Uterus (tissue), 4 donors: ENCODE measurements at places on chromosomes 13 and 19.

- DNase-seq: no peak
Measured at GRCh38 chr13:19952850-19953249, 5.7 kb upstream of the ZMYM2 start.

DNA sequence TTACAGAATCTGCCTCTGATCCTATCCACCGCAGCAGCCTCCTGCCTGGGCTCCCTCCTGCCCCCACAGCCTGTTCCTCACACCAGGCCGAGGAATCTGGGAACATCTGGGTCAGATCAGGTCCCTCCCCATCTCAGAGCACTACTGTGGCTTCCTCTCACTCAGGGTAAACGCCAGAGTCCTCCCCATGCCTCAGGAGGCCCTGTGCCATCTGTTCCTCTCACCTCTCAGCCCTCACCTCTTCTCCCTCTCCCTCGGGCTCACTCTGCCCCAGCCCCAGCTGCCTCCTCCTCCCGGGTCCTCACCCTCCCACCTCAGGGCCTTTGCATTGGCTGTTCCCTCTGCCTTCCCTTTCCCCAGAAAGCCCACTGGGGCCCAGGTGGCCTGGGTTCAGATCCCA, 18.2 kb downstream of the FCGBP start:
- no peak for DNase-seq

DNA sequence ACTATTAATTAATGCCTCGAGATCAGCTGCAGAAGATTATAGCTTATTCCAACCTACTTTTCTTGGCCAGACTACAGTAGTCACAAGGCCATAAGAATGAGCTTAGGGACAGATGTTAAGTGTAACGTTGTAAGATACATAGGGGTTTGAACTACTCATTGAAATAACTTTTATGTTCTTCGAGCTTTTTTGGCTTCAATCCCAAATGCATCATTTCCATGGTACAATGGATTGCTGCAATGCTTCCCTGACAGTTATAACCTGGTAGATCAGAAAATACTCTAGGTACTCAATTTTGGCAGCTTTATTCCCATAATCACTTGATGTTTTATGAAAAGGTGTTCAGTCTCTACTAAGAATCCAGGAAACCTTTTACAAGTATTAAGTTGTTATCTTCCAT, 2216.7 kb upstream of the PCDH20 start:
- DNase-seq: no peak

GRCh38 chr19:38644719-38645118, 2.7 kb upstream of the ACTN4 start:
- no peak for DNase-seq

- no peak for DNase-seq
Measured at GRCh38 chr19:1010586-1011510, 10.1 kb downstream of the TMEM259 start.

DNA sequence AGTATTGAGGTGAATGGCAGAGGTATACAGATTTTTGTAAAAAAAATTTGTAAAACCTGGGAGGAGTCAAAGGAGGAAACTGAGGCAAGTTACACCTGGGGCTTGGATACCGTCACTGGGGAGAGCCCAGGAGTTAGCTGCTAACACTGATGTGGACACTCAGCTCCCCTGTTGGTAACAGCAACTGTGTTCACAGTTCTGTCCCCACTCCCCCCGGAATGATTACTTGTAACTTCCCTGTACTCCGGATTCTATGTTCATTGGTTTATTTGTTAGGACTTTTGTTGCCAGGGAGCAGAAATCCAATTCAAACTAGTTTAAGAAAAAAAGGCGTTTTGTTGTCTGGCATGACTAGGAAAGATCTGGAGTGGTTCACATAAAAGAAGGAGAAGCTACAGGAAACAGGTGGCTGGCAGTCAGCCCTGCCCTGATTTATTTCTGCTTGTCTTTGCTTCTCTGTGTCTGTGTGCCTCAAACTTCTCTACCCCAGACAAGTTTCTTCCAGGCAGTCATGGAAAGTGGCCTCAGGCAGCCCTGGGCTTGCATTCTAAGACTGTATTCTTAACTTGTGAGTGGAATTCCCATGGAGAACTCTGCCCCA, 2.3 kb upstream of the GPR12 start:
- no peak for DNase-seq

DNA sequence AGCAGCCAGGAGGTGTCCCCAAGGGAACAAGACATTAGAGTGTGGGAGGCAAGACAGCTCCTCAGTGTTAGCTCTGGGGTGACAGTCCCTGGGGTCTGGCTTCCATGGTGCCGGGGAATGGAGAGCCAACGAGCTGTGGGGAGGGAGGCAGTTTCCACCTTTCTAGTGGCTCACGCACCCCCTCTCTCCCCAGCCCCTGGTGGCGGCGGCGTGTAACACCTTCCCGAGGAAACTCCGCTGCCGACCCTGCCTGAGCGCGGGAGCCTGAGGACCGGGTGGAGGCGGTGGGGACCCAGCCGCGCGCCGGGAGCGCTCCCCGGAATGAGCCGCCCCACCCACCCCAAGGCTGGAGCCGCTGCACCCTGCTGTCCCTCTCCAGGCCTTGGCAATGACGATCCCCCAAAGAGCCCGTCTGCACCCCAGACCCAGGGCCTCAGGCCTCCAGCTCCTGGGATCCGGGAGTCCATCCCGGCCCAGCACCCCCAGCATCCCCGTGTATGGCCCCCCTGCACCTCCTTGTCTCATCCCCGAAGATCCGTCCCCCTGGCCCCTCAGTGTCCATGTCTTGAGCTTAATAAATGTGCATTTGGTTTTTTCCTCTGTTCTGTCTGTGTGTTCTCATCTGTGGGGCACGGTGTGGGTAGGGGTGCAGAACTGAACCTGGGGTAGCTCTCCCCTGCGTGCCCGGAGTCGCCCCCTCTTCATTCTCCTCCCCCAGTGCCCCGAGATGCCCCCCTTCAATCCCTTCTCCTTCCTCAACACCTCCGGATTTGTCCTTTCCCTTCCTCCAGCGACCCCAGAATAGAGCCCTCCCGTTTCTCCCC, 622 bp upstream of the FXYD5 start:
- DNase-seq: no peak

DNA sequence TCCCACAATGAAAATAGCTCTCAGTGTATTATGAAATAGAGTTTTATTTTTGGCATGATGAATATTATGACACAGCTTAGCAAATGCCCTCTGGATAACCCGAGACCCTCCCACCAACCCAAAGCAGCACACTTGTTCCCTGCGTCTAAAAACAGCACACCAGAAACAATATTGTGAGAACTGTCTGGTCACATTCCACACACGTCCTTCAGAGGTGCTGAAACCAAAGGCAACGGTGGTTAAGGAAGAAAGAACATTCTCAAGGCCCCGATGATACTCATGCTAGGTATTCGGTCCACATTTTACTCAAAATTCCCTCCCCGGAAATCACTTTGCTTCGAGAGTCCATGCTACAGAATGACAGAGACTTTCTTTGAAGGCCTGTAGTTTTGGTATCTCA, 156.7 kb downstream of the SLC7A1 start:
- no peak for DNase-seq

- DNase-seq: no peak
Measured at GRCh38 chr19:4559569-4559968, at the start of gene SEMA6B. SEMA6B (minus strand) TSS chr19:4559684; CDS start chr19:4558457, 1,227 bp downstream.

DNA sequence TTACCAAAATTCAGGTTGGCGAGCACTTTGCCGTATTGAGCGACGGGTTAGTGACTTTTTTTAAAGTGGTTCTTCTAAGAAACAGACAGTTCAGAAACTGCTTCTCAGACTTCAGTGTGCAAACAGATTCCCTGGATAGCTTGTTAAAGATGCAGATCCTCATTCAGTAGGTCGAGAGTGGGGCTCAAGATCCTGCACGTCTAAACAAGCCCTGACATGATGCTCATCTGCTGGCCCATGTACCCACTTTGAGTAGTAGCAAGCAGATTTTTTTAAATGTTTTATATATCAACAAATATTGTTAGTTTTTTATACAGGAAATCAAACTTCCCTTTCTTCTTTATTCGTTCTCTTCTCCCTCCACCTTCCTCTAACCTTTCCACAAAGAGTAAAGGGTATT, 7.3 kb downstream of the METTL21C start:
- no peak for DNase-seq

- DNase-seq: no peak
Measured at GRCh38 chr13:37833411-37833810, 36.2 kb downstream of the TRPC4 start.

- DNase-seq: peak; percentile 20
Measured at GRCh38 chr19:42121656-42122069, 10.6 kb downstream of the POU2F2 start.

DNA sequence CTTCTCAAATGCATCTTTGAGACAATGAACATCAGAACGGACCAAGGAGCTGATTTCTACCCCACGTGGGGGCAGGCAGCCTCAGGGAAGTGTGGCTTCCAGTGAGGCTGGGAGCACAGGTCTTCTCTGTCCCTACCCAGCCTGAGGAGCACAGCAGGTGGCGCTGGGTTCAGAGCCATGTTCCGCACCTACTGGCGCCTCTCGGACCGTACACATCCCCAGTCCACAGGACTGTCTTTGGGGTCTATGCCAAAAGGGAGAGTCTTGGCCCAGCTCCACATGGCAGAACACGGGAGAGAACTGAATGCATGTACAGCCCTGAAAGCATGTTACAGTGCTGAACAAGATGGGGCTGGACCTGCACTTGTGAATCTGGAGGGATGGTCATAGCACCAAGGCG, 22.6 kb downstream of the SUGP1 start:
- DNase-seq: no peak

- no peak for DNase-seq
Measured at GRCh38 chr13:35983206-35983605, 148.0 kb downstream of the DCLK1 start.

GRCh38 chr13:38657191-38657590, 29.7 kb upstream of the FREM2 start:
- no peak for DNase-seq

DNA sequence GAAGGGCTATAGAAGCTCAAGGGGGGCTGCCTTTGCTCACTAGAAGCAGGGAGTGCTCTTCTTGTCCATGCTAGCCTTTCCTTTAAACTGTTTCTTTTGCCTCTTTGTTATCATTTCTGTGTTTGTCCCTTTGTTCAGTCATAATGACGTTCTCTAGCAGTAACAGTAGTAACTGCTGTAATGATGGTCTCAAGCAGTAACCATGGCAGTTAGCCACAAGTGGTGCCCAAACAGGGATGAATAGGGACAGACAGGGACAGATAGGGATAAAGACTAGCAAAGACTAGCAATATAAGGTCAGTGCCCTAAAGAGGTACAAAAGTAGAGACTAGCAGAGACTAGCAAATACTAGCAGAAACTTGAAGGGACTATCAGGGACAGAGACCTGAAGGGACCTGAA, 869.0 kb upstream of the PRR20A start:
- DNase-seq: no peak

DNA sequence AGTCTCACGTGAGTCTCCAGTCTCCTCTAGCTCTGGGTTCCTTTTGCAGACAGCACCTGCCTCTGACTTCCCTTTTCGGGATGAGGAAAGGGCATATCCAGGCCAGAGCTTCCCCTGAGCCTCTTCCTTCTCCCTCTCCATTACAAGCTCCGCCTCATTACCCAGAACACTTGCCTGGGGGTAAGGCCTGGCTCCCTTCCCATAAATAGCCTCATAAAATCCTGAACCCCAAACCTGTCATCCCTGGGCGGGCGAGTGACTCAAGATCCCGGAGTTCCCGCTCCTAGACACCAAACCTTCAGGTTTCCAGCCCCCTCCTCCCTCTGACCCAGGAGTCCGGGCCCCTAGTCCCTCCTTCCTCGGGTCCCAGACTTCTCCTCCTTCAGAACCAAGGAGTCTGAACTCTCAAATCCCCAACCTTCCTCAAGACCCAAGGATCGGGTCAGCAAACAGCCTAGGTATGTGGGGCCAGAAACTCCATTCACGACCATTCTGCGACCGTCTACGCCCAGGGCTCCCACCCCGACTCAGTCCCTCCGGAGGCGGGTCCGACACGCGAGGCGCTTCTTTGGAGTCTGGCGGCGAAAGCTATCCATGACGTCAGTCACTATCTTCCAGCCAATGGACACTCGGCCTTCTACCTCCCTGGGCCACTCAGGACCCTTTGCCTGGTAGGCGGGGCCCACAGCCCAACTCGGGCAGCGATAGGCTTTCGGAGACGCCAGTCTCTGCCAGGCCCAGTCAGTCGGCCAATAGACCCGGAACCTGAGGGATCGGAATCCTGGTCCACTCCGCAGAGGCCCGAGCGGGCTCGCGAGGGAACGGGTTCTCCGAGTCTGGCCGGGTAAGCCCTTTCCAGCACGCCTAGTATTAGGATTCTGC, 6.5 kb upstream of the CNFN start:
- DNase-seq: peak; percentile 100

DNA sequence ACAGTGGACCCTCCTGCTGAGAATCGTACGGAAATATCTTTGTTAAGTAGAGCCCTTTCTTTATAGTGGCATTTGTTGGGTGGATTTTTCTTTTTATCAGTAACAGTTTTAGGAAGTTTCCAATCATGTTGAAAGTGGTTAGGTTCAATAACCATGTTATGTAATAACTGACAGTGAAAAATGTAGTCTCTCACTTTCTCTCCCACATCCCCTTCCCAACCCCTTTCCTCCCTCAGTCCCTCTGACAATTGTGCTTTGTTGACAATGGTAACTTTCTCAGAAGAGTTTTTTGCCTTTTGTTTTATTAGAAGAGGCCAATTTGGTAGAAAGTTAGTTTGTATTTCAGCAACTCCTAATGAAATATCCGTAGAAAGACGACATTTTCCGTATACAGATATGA, 77.8 kb upstream of the SLAIN1 start:
- DNase-seq: no peak

DNA sequence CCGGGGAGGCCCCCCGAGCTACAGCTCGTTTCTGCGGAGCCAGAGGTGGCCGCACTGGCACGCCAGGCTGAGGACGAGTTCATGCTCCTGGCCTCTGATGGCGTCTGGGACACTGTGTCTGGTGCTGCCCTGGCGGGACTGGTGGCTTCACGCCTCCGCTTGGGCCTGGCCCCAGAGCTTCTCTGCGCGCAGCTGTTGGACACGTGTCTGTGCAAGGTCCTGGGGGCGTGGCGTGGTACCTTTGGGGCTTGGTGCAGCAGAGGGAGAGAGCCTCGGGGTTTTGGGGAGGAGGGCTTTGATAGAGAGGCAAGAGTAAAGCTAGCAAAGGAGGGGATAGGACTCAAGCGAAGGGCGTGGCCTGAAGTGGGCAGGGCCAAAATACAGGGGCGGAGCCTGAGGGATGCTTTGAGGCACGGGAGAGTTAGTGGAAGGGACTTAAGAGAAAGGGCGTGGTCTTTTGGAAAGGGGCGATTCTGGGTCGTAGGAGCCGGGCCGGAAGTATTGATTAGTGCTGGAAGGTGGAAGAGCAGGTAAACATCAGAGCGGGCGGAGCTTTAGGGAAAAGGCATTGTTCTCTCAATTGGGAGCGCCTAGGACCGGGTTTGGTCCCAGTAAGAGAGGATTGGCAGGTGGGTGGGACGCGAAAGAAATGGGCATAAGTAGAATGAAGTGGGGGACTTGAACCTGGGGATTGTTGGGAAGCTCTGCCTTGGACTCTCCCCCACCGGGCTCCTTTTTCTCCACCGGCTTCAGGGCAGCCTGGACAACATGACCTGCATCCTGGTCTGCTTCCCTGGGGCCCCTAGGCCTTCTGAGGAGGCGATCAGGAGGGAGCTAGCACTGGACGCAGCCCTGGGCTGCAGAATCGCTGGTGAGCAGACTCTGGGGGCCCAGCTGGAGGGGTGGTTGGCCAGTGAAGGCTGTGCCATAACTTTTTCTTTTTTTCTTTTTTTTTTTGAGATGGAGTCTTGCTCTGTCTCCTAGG, 1.2 kb downstream of the PPM1N start:
- DNase-seq: no peak
